ENCODE measurements at places on chromosomes 5 and 9.

DNA sequence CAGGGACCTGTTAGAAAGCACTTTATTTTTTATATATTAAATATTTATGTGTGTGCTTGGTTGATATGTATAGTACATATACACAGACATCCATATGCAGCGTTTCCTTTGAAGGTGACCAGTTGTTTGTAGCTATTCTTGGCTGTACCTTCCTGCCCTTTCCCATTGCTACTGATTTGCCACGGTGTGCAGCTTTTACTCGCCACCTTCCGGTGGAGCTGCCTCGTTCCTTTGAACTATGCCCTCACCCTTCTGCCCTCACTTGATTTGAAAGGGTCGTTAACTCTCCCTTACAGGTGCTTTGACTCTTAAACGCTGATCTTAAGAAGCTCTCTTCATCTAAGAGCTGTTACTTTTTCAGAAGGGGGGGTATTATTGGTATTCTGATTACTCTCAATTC is 20.5 kb downstream of the RGMB start:
- DNase-seq = no peak

GRCh38 chr5:91384671-91385430 is 1.7 kb upstream of the ARRDC3 start:
- no peak for DNase-seq

DNA sequence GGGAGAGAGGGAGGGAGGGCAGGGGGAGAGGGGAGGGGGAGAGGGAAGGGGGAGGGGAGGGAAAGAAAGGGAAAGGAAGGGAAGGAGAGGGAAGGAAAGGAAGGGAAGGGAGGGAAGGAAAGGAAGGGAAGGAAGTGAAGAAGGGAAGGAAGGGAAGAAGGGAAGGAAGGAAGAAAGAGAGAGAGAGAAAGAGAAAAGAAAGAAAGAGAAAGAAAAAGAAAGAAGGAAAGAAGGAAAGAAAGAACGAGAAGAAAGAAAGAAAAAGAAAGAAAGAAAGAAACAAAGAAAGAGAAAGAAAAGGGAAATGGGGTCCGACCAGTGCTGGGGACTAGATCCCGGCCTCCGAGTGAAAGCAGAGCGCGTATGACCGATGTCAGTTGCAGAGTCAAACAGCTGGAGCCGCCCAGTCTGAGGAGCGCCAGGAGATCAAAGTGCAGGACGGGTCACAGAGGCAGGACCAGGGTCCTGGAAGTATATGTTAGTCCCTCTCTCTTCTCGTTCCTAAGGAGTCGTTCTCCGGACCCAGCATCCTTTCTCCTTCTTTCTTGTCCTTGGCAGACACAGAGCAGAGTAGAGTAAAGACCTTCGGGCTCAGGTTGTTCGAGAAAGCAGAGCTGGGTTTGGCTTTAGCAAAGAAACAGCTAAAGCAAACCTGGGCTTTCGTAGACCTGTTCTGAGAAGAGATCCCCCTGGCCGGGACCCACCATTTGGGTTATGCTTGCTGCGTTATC is 305.4 kb upstream of the MSX2 start:
- no peak for DNase-seq

DNA sequence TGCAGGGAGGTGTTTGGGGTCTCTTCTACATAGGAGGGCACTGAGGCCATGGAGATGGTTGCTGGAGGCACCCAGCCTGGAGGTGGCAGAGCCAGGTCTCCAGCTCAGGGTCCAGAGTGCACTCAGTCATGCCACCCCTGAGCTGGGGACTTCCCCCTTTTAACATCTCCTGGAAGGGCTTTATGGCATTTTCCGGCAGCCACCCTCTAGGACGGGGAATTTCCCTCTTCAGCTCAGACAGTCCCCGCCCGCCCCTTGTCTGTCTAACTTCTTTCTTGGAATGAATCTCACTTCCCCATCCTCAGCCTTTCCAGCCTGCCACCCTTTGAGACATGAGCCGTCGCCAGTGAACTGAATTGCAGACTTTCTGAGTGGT is 49.9 kb downstream of the COL15A1 start:
- no peak for DNase-seq

- DNase-seq = no peak
Observed at GRCh38 chr9:136316271-136316751, 11.0 kb upstream of the GPSM1 start.

DNA sequence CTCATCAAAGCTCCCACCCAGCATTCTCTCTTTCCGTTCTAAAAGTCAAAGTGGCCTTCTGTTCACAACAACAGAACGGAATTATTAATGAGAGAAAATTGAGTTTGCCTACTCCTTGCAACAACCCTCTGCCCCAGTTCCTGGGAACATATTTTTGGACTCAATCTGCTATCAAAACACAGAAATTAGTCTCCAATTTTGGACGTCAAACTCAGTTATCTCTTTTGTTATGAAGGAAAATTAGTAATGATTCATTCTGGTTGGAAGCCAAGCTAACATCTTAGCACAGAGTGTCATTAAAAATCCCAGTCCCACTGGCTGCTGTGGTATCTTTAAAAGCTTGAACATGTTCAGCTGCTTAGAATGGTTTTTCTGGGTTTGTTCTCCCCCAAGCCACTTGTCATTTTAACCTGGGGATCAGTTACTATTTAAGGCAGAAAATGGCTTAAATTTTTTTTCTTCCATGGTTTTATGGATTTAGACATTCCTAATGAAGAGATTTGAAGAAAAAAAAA is 343.2 kb downstream of the TRIM32 start:
- DNase-seq = no peak

- no peak for DNase-seq
Observed at GRCh38 chr5:34695275-34696027, 39.3 kb downstream of the RAI14 start.

- no peak for DNase-seq
Observed at GRCh38 chr5:33576726-33577590, 136.2 kb downstream of the TARS1 start.
